ENCODE measurements at places on chromosomes 13 and 19. TPM values are rescaled to one million over a fixed set of nuclear protein-coding genes. Genes with fewer than 3 reads are reported as not detected.

- DNase-seq, result no peak
These were observed 696 bp upstream of the SAMD1 start for GRCh38 chr19:14091081-14091812.

DNA sequence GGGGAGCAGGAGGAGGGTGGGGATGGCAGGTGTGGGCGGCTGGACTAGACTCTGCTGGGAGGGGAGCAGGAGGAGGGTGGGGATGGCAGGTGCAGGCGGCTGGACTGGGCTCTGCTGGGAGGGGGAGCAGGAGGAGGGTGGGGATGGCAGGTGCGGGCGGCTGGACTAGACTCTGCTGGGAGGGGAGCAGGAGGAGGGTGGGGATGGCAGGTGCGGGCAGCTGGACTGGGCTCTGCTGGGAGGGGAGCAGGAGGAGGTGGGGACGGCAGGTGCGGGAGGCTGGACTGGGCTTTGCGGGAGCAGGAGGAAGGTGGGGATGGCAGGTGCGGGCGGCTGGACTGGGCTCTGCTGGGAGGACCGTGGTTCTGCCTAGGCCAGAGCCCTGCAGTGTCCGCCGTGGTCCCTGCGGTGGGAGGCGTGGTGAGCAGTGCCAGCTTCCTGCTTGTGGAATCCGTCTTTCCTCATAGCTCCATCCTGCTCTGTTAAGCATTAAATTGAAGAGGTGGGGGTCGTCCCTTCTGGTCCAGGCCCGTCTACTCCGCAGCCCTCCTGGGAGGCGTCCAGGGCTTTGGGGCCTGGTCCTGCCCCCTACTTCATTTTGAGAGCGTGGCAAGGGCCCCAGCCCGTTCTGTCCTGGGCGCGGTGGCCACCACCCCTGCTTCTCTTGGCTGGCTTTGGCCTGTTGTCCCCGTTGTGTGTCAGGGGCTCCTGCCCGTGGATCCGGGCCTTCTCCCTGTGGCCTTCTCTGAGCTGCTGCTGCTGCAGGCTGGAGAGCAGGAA, 4.7 kb downstream of the SPPL2B start:
- no peak for DNase-seq

GRCh38 chr19:20186174-20186573, 19.2 kb downstream of the ZNF486 start:
- DNase-seq, result no peak

GRCh38 chr19:45484273-45484945, 12.4 kb downstream of the RTN2 start:
- DNase-seq, result no peak

GRCh38 chr19:50413096-50413495, 5.6 kb upstream of the SPIB start:
- DNase-seq, result no peak

DNA sequence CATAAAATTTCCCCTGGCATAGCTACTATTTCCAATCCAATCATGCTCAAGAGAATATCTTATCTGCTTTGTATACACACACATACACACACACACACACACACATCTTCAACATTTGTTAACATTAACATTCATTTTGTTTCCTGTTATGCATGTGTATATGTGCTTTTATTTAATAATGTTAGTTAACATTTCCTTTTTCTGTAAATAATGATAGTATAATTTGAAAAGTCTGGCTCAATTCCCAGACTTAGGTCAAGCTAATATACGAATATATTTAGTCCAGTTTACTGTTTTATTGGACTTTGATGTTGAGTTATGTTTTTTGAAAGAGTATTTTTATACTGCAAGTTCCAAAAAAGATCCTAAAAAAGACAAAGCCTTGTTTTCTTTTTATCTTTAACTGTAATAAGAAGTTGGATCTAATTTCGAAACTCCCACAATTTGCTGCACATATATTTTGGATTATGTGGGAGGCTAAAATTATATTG, 1072.4 kb downstream of the EFNB2 start:
- no peak for DNase-seq

- peak; percentile 94 for DNase-seq
These were observed 3.0 kb downstream of the PRKD2 start for GRCh38 chr19:46713781-46714443.

DNA sequence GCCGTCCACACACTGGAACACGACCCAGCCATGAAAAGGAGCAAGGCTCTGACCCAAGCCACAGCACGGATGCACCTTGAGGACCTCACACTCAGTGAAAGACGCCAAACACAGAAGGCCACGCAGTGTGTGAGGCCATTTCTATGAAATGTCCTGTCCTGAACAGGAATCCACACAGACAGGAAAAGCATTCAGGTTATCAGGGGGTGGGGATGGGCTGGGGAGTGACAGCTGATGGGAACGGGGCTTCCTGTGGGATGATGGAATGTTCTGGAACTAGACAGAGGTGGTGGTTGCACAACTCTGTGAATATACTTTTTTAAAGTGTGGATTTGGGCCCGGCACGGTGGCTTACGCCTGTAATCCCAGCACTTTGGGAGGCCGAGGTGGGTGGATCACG, 30.6 kb downstream of the GPX4 start:
- no peak for DNase-seq

DNA sequence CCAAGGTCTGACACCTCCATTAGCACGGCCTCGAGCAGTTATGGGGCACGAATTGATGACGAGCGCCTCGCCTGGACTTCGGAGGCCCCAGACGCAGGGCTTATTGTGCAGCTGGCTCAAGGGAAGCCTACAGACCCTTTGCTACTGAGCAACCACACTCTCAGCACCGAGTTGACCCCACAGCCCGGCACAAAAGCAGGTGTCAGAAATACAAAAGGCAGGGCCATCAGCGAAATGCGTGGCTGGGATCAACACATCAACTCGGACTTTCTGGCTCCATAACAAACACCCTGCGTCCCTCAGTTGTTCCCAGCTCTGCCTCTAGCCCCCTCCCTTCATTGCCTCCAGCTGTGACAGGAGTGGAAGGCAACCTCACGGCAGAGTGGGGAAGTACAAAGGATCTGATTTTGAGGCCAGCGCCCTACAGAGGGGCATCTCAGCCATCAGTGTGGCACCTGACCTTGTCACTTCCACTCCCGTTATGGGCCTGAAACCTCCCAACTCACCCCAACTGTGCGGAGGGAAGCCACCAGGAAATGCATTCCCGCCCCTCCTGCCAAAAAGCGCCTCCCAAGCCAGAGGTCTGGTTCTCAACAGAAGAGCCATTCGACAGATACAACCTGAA, 18.0 kb downstream of the PEPD start:
- no peak for DNase-seq

- no peak for DNase-seq
These were observed 7.4 kb downstream of the SLC35E1 start for GRCh38 chr19:16564842-16565241.

DNA sequence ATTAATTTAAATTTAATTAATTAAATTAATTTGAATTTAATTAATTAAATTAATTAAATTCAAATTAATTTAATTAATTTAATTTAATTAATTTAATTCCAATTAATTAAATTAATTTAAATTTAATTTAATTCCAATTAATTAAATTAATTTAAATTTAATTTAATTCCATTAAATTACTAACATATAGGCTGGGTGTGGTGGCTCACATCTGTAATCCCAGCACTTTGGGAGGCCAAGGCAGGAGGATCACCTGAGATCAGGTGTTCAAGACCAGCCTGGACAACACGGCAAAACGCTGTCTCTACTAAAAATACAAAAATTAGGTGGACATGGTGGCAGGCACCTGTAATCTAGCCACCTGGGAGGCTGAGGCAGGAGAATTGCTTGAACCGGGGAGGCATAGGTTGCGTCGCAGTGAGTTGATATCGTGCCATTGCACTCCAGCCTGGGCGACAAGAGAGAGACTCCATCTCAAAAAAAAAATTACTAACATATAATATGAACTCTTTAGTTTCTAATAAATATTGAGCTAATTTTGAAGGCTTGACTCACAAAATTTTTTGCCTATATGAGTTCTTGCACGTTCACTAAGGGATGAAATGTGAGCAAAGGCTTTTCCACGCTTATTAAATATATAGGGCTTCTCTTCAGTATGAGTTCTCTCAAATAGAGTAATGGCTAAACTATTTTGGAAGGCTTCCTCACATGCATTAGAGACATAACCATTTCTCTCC, 9.0 kb upstream of the USP29 start:
- DNase-seq, result no peak

GRCh38 chr13:101841698-101842097, 389.2 kb downstream of the ITGBL1 start:
- DNase-seq, result no peak

DNA sequence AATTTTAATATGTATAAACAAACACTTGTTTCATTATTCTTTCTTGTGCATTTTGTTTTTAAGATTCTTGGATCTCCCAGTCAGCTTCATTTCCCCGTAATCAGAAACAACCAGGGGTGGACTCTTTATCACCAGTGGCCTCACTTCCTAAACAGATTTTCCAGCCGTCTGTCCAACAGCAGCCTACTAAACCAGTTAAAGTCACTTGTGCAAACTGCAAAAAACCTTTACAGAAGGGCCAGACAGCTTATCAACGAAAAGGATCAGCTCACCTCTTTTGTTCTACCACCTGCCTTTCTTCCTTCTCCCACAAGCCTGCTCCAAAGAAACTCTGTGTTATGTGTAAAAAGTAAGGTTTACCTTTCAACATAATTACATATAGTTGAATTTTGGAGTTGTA, 44.3 kb downstream of the ZMYM2 start:
- no peak for DNase-seq

DNA sequence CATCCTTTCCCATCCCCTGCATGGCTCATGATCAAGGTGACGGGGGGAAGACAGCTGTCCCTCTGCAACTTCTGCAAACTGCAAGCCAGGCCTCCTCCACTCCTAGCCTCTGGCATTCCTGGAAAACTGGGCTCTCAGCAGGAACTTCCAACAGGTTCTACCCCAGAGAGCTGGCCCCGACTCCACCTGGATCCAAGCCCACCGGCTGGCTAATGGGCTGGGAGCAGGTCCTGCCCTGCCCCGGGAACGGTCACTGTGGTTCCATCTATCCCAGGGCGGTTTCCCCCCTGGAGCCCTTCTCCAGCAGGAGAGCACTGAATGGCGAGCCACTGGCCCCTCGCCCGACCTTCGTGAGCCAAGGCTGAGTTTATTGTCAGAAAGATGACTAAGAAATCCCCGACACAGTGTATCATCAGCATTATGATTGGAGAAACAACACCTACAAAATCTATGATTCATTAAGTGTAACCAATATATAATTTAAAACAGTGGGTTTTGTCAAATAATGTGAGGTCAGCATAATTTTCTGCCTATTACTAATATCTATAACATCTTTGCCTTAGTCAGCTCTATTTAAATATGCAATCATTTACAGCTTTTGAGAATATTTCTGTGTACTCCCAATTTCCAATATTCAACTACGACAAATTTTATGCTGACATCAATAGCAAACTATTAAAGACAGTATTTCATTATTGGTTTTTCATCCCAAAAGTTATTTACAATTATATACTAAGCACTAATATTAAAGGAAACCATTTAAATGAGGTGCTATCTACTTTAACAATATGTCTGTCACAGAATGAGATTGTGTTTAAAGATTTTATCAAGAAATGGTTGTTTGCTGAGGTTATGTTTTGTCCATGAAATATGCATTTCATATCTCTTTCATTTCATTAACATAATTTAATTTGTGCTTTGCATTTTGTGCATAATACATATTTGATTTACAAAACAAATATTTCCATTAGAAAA, 133.0 kb downstream of the URI1 start:
- no peak for DNase-seq

GRCh38 chr19:22604571-22605274, 29.4 kb upstream of the ZNF492 start:
- no peak for DNase-seq

GRCh38 chr13:74335370-74335769, 201.2 kb upstream of the KLF12 start:
- DNase-seq, result no peak

DNA sequence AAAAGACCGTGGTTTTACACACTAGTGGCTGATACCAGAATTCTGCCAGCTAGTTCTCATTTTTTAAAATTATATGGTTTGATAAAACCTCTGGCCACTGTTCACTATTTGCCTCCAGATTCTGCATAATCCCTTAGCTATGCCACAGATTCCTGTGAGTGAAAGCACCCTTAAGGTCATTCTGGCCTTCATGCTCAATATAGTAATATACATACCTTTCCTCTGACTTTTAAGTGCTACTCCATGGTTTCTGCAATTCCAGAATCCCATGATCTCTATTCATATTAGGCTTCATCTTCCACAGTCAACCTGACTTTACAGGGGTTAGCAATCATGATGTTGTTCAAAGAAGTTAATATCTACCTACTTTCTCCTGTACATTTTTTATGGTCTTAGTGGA, 274.1 kb upstream of the EDNRB start:
- no peak for DNase-seq

GRCh38 chr19:40742477-40742876, 7.8 kb downstream of the ACTMAP start:
- no peak for DNase-seq

DNA sequence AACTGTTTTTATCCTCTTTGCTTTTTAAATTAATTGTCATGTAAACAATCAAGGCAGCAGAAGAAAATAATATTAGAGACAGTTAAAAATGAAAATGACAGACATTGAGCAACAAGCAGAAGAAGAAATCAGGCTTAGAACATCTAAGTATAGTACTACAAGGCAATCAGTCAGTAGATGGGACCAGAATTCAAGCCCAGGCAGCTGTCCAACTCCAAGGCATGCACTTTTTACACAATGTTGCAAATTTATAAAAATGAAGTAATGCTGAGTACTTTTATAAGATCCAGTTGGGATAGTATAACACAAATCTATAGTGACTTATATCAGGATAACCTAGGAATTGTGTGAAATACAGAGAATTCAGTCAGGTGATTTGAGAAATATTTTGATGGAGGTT, 2815.8 kb downstream of the PCDH9 start:
- DNase-seq, result no peak

GRCh38 chr19:48338253-48338755, 13.0 kb downstream of the EMP3 start:
- DNase-seq, result no peak

GRCh38 chr19:10737722-10738121, 19.8 kb downstream of the DNM2 start:
- DNase-seq, result no peak

GRCh38 chr13:45411221-45411620, 7.0 kb downstream of the SLC25A30 start:
- DNase-seq, result no peak

PODNL1 gene
- total RNA-seq, result 4.9 TPM

PHLDB3 gene
- total RNA-seq, result 2.1 TPM

ZNF69 gene
- 4.1 TPM for total RNA-seq

RASIP1 gene
- total RNA-seq, result 0.14 TPM

ATCAY gene
- not detected for total RNA-seq

ZNF626 gene
- 3.8 TPM for total RNA-seq

HIPK4 gene
- not detected for total RNA-seq

IGFL2 gene
- total RNA-seq, result not detected
